ENCODE measurements at places on chromosomes 7 and 10.

DNA sequence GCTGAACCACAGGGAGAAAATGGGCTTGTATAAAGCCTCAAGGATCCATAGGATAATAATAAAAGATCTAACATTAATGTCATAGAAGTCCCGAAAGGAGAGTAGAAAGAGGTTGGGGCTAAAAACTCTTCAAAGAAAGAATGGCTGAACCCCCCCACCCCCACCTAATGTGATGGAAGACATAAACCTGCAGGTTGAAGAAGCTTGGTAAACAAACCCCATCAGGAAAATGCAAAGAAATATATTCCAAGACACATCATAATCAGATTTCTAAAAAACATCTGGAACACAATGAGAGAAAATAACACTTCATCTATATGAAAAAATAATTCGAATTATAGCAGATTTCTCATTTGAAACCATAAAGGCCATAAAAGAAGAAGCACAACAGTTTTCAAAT is 105.6 kb upstream of the BAIAP2L1 start:
- no peak for DNase-seq

DNA sequence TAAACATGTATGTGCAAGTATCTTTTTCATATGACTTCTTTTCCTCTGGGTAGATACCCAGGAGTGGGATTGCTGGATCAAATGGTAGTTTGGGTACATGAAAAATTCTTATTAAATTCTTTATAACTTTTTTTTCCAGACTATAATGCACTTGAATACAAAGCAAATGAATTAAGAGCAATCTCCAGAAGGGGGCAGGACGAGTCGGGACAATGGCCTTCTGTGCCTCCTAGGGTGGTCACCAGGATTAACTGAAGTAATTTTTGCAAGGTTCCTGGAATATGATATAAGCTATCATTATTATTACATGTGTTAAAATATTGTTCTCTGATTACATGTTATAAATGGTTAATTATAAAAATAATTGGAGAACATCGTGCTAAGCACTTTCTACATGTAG is 127.2 kb downstream of the PPP1R17 start:
- DNase-seq, result no peak

GRCh38 chr7:4815609-4816418 is 40.4 kb downstream of the AP5Z1 start:
- DNase-seq, result no peak

DNA sequence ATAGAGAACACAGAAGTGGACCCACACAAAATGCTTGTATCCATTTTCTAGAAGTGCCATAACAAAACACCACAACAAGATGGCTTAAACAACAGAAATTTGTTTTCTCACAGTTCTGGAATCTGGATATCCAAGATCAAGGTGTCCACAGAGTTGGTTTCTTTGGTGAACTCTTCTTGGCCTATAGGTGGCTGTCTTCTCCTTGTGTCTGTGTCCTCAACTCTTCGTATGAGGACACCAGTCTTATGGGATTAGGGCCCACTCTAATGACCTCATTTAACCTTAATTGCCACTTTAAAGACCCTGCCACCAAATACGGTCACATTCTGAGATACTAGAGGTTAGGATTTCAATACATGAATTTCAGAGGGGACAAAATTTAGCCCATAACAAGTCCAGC is 30.8 kb upstream of the C10orf71 start:
- no peak for DNase-seq

GRCh38 chr10:92590623-92591549 is 2.0 kb upstream of the KIF11 start:
- no peak for DNase-seq

GRCh38 chr10:82515256-82515655 is 640.3 kb downstream of the NRG3 start:
- no peak for DNase-seq
